ENCODE measurements at places on chromosomes 7 and 10. TPM values are rescaled to one million over a fixed set of nuclear protein-coding genes. Genes with fewer than 3 reads are reported as not detected.

Gene BUB3
- total RNA-seq = 67.3 TPM

Gene TBXAS1
- total RNA-seq = 92.6 TPM

Gene LRRC72
- total RNA-seq = not detected

Gene MKX
- total RNA-seq = 1.6 TPM

Gene ASAH2B
- total RNA-seq = 4.5 TPM

Gene FZD1
- total RNA-seq = 20.1 TPM

Gene DENND11
- 34.1 TPM for total RNA-seq

Gene CYP3A7
- total RNA-seq = 0.21 TPM

Gene SMKR1
- total RNA-seq = 1.1 TPM

Gene CHST12
- total RNA-seq = 29.2 TPM

Gene SCIN
- total RNA-seq = 21.1 TPM

Gene LLCFC1
- total RNA-seq = not detected

Gene AGBL3
- total RNA-seq = 6.1 TPM

Gene DYDC2
- 4.2 TPM for total RNA-seq

Gene MSMB
- total RNA-seq = 5.3 TPM

Gene PON1
- 0.24 TPM for total RNA-seq

Gene RHOBTB1
- total RNA-seq = 13.5 TPM

Gene ST8SIA6
- 12.5 TPM for total RNA-seq

Gene CXCL12
- total RNA-seq = 73.8 TPM

Gene ITIH2
- total RNA-seq = 0.32 TPM

Gene GIMAP1
- total RNA-seq = 18.8 TPM

Gene TMEM213
- 1.9 TPM for total RNA-seq

Gene SAP25
- total RNA-seq = 10.6 TPM

Gene AFAP1L2
- total RNA-seq = 5.3 TPM

Gene TMEM270
- total RNA-seq = not detected

Gene PRLHR
- not detected for total RNA-seq

Gene NCF1
- 50.8 TPM for total RNA-seq

Gene ZMYND11
- 68.9 TPM for total RNA-seq

Gene CHCHD2
- total RNA-seq = 199 TPM

Gene GRID2IP
- total RNA-seq = 0.41 TPM

Gene NUTM2E
- not detected for total RNA-seq

Gene SFXN2
- total RNA-seq = 10.0 TPM

Gene GPC2
- 0.77 TPM for total RNA-seq

Gene SNX10
- total RNA-seq = 85.1 TPM

Gene IFIT1B
- total RNA-seq = not detected

Gene PLPP4
- not detected for total RNA-seq

Gene ANKIB1
- total RNA-seq = 48.0 TPM

Gene DENND2A
- total RNA-seq = 19.0 TPM

Gene SFTPA1
- 10,352 TPM for total RNA-seq

Gene ASIC3
- 3.7 TPM for total RNA-seq

Gene ARMC3
- 9.6 TPM for total RNA-seq

Gene AGAP9
- 5.1 TPM for total RNA-seq
